ENCODE measurements at places on chromosomes 2 and 18.

DNA sequence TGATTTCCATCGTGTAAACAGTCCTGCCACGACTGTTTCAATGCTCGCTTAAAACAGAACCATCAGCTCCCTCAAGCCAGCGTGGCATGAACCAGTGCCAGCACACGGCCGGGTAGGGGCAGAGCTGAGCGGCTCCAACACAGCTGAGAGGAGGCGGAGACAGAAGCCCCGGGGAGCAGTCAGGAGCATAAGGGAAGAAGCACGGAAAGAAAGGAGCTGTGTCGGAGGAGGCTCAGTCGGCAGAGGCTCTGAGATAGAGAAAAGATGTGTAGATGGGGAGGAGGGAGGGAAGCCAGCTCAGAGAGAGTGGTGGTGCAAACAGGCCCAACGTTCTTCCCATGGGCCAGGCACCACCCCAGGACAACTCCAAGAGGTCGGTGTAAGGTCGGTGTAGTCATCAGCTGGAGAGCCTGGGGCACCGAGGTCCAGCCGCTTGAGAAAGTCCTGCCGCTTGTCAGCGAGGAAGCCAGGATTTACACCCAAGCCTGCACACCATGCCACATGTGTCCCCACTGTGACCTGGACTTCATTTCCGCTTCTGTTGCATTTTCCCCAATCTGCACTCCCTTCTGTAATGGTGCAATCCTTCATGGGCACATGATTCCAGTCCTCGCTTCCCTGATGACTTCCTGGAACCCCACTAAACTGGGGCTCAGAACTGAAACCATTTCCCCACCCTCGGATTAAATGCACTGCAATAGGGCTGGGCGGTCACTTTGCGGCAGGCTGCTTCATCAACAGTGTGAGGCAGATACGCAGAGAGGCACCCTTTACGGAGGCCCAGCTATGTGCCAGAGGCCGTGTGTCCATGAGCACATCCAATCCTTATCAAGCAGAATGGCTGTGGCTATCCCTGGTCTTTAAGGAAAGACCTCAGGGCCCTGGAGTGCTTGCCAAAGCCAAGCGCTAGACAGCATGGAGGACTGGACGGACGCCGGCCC, 43.5 kb downstream of the CYP27C1 start:
- DNase-seq: peak; percentile 13

GRCh38 chr2:107824451-107825205, 2.1 kb upstream of the RGPD4 start:
- DNase-seq: no peak

DNA sequence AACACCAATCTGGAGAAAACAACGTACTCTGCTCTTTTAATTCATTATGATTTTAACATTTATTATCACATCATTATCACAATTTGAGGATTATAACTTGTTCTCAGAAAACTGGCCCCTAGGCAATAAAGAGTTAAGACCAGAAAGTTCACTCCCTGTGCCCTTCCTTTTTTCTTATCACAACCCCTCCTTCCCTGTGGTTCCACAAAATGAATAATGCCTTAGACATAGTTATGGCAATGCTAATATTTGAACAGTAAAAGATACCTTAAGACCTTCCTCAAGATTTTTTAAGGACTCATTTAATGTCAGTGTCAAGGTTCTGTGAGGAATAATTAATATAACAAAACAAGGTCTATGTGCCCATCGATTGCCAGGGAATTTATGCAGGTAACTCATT, 596.2 kb downstream of the ARHGAP15 start:
- DNase-seq: no peak

DNA sequence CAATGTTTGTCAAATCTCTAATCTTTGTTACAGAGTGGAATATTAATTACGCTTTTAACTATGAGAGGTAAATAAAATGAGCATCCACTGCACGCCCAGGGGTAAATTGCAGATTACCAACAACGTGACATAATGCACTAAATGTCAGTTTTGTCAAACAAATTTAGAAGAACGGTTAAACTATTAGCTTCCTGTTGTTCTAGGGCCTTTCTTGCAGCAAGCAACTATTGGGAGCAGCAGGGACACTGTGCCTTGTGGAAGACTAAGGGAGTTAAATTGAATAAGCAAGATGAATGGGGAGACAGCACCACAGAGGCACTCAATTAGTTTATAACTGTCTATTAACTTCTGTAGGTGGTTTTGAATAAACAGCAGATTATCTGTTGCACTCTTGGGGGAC, 391.0 kb upstream of the RAB12 start:
- no peak for DNase-seq

DNA sequence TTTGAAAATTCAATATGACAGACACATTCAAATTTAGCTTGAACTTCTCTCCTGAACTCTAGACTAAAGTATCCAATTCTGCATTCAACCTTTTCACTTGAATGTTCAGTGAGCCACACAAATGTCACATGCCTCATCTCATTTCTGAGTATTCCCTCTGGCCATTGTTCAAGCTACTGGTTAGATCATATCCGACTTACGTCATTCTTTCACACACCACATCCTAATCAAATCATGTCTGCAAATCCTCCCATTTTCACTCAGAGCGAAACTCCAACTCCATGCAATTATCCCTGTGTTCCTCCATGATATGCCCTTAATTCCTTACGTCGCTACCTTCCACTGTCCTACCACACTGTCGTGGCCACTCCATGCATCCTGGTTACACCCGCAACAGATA, 425.1 kb downstream of the CBLN2 start:
- no peak for DNase-seq

GRCh38 chr2:21047141-21048009, 3.5 kb upstream of the APOB start:
- no peak for DNase-seq

DNA sequence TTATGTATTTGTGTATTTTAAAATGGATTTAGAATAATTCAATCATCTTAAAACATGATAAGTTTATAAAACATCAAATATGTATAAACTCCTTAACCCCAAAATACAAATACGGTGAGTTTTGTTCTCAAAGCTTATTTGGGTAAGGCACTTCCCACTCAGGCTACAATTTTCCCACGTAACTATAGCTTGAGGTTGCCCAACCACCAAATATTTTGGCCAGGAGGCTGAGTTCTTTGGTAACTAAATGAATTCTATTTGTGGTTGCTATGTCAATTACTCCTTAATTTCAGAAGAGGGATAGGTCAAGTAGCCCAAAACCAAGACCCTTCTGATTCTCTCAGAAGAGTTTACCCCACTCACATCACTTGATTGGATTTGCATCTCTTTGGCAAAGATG, 70.4 kb downstream of the MYL12B start:
- no peak for DNase-seq

- DNase-seq: no peak
Measured at GRCh38 chr2:44441200-44441599, 79.5 kb downstream of the CAMKMT start.

GRCh38 chr18:57435846-57436190, 644 bp downstream of the ONECUT2 start:
- DNase-seq: no peak

GRCh38 chr2:156294945-156295580, 37.5 kb downstream of the NR4A2 start:
- DNase-seq: no peak

DNA sequence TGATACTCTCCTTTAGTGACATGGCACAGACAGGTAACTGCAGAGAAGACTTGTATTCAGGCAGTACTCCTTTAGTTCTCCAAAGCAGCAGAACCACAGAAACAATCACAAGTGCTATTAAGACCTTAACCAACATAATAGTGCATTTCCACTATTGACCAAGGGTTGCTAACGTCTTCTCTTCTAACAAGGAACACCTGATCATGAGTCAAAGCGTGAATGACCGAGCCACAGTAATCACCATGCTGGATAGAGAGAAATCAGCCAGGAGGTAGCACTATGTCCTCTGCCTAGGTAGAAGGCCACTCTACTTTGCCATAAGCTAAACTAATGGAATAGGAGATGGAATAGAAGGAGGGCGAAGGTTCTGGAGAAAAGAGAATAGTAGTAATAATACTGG, 161.0 kb downstream of the ANKRD44 start:
- no peak for DNase-seq

DNA sequence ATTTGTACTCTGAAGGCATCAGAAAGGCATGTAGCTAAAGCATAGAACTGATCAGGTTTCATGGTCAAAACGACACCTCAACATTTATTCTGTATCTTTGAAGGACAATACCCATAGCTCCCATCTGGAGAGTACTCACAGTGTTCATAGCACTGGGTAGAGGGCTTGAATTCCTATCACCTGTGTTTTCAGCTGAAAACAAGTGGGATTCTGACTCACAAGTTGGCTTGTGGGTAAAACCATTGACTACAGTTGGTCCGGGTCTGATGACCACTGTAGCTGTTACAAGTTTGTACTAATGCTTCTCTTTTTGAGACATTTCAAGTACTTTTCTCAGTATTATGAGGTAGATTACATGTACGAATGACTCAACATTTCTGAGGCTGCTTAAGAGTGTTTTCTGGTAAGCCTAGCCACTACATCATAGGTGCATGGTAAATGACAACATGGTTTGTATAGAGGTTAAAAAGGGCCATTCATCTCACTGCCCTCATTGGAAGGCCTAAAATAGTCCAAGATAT, 68.6 kb upstream of the PELI1 start:
- DNase-seq: no peak

DNA sequence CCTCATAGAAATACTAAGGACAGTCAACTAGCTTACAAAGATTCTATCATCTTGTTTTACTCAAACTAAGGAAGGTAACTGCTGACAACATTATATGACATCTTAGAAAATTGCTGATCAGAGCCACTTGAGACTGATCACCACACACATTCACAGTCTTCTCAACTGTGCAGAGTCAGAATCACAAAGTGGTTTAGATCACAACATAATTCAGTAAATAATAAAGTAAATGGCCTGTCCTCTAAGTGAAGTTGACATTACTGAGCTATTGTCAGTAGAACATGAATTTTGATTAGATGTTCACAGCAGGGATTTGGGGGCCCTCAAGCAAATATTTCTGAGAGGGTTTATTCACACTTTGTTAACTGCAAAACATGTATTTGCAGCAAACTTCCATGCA, 28.5 kb downstream of the NOL4 start:
- no peak for DNase-seq

DNA sequence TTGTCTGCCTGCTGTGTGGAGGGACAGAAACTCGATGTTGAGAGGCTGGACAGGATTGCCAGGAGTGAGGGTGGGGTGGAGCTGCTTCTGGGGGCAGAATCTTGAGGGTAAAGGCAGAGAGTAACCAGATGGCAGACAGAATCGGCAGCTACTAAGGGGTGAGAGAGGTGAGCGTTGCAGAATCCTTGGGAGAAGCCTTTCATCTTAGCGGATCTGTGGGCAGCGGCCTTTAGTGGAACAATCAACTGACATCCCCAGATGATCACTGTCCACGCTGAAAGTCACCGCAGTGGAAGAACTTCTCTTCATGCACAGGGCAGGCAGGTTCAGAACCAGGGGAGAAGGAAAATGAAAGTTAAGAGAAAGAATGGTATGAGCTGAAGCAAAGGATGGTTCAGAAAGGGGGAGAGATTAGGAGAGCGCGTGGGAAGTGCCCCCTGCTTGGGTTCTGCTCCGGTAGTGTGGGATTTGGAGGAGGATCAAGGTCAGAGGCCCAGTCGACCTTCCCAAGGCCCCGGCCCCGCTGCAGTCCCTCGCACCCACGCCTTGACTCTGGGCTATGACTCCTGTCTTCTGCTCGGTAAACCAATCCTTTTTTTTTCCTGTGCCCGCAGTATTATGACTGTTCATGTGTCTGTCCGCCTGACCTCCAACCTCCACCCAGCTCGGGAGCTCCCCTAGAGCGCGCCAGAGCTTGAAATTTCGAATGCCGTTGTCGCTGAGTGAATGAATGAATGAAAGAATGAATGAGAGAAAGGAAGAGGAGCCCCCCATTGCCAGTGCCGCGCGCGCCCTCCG, 584 bp downstream of the BOLA3 start:
- no peak for DNase-seq

GRCh38 chr18:30945761-30946160, 96.8 kb downstream of the DSC3 start:
- no peak for DNase-seq

Data from heart right ventricle (tissue), 16 donors.